Dorsolateral prefrontal cortex (tissue), 122 donors: ENCODE measurements at places on chromosomes 2 and 18. TPM values are rescaled to one million over a fixed set of nuclear protein-coding genes. Genes with fewer than 3 reads are reported as not detected.

DNA sequence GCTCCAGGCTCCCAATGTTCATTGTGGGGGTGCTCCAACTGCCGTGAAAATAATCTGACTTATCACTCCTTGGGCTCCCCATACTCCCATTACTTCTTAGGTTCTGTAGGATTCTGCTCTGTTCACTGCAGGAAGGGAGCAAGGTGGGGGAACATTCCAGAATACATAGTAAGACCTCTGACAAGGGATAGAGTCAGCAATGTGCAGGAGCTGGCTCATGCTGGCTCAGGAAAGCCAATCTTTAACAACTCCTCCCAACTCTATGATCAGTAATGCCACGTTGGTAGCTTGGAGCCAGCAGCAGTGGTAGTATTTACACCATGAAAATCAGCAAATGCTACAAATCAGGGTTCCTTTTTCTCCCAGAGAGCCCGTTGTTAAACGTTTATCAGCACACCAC, 44.4 kb downstream of the FECH start:
- DNase-seq: no peak

DNA sequence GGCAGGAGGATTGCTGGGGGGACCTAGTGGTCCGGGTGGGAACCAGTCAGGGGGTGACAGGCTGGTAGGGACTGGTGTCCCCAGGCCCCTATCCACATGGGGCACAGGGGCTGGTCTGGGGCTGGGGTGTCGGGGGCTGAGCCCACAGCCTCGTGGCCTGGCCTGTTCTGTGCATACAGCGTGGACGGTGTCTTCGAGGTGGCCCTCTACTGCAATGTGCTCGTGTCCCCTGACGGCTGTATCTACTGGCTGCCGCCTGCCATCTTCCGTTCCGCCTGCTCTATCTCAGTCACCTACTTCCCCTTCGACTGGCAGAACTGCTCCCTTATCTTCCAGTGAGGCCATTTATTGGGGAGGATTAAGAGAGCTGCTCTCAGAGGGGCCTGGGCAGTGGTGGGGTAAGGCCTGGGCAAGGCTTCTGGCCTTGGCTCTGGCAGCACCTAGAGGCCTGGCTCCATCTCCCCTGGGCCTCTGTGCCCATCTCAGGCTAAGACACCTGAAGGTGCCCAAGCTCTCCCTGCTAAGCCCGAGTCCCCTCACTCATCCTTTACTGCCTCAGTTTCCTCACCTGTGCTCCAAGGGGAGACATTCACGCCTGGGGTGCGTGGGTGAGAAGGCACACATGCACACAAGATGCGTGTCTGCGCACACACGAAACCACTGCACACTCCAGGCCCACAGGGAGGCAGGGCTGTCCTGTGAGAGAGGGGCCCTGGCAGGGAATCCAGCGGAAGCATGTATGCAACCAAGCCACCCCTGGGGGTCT, 1.9 kb downstream of the CHRNG start:
- DNase-seq: no peak

- no peak for DNase-seq
Observed at GRCh38 chr2:179255129-179255528, 9.5 kb downstream of the SESTD1 start.

DNA sequence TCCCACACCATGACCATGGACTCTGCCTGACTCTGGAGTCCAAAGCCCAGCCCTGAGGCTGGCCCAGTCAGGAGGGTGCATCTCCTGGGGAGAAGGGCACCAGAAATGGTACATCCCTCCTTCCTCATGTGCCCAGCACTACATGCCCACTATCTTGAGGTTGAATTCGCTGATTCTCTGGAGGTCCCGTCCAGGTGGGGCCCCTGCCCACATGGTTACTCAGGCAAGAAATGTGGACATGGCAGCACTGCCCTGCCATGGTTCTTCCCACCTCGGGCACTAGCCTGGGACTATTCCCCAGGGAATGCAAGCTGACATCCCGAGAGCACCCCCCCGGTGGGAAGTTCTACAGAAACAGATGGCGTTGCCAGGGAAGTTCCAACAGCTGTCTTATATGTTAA, 15.3 kb upstream of the HES6 start:
- no peak for DNase-seq

- DNase-seq: no peak
Observed at GRCh38 chr18:33146014-33146413, 294.5 kb downstream of the CCDC178 start.

DNA sequence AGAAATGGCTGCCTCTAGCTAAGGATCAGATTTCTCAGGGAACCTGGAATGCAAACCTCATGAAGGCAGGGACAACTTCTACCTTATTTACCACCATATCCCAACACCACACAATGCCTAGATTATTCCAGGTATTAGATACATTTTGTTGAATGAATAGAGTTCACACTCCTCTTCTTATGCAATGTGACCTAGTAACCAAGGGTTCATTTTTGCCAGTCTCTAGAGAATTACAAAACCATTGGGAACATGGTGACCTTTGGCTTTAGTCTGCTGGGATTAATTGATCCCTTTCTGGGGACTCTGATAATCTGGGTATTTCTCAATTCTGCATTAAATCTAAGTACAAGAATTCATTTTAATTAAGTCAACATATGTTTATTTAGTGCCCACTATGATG, 35.2 kb upstream of the SERTAD2 start:
- no peak for DNase-seq

GRCh38 chr2:150483532-150483931, 3.9 kb downstream of the RND3 start:
- DNase-seq: no peak

- DNase-seq: no peak
Observed at GRCh38 chr18:6881034-6881820, 151.7 kb downstream of the ARHGAP28 start.

DNA sequence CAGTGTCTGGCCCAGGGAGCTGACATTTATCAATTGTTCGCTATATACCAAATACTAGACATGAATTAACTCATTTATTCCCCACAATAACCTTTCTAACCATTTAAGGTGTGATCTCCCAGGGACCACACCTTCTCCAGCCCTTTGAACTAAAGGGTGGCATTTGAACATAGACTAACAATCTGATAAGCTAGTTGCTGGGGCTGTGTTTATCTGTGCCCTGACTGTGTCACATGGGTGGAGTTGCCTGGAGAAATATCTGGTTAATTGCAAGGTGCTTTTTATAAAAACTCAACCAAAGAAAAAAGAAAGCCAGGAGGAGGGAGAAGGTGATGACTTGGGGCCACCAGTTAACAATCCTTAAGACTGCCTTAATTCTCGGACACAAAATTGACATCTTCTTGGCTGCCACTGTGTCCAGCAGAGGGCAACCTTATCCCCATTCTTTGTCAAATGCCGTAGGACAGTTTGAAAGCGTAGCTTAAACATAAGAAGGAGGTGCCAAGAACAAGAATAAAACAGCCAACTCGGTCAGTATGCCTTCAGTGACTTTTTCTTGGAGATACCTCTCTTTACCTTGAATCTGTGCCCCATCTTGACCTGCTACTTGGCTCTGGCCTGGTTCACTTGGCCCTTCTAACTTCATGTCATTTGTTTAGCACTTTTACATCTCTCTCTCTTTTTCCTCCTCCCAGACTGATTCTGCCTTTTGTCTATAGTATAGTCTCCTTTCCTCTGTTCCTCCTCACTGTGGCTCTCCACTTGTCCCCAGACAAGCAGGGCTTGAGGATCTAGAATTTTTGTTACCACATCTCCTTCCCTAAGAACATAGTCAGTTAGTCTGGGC, 183.4 kb downstream of the MYO3B start:
- DNase-seq: no peak

- no peak for DNase-seq
Observed at GRCh38 chr2:152089238-152089637, 9.6 kb downstream of the CACNB4 start.

The ZC3H6 gene
- total RNA-seq: 38.7 TPM

The SERPINB12 gene
- not detected for total RNA-seq

The MTCL1 gene
- 78.3 TPM for total RNA-seq

The CFAP65 gene
- 2.2 TPM for total RNA-seq

The SLC11A1 gene
- total RNA-seq: 11.8 TPM

The KIF1A gene
- 1,045 TPM for total RNA-seq

The LIMS4 gene
- 0.32 TPM for total RNA-seq

The ZNF396 gene
- 5.4 TPM for total RNA-seq

The SCN1A gene
- 111 TPM for total RNA-seq

The CHRNG gene
- total RNA-seq: not detected
